ENCODE measurements at places on chromosomes 13 and 19.
A peak's percentile ranks its signal among the peaks of the same experiment; 100 is the strongest.

GRCh38 chr19:56106397-56106849 lies 14.7 kb downstream of the ZNF787 start:
- DNase-seq: no peak

- no peak for DNase-seq
Observed at GRCh38 chr13:30042891-30043630, 192.6 kb upstream of the UBL3 start.

GRCh38 chr19:7512400-7512851 lies 3.5 kb upstream of the ZNF358 start:
- no peak for DNase-seq

GRCh38 chr13:42355092-42355485 lies 83.1 kb downstream of the AKAP11 start:
- DNase-seq: peak; percentile 60

DNA sequence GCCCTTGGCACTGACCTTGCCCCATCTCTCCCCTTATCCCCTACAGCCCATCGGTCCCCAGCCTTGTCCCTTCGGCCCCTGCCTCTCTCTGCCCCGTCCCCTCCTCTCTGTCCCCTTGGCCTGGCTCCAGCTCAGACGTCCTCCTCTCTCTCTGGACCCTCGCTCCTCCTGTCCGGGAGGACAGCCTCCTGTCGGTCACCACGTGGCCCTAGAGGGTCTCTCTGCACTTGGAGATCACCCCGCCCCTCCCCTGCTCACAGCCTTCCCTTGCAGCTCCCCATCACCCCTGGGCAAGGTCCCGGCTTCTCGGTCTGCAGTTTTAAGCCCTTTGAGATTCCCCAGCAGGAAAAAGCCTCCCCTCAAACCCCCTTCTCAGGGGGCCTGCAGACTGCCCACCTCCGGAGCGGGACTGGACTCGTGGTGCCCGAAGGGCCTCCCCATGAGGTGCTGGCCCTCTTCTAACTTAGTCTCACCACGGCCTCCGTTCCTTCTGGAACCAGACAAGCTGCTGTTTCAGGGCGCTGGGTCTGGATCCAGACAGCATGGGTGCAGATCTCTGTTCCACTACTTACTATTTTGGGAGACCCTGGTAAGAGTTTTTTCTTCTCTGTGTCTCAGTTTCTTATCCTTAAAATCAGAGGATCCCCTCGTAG lies 3.3 kb upstream of the KLK15 start:
- no peak for DNase-seq

GRCh38 chr13:97411984-97412383 lies 22.0 kb upstream of the RAP2A start:
- DNase-seq: no peak

- DNase-seq: no peak
Observed at GRCh38 chr13:33541456-33541855, 255.9 kb upstream of the STARD13 start.

DNA sequence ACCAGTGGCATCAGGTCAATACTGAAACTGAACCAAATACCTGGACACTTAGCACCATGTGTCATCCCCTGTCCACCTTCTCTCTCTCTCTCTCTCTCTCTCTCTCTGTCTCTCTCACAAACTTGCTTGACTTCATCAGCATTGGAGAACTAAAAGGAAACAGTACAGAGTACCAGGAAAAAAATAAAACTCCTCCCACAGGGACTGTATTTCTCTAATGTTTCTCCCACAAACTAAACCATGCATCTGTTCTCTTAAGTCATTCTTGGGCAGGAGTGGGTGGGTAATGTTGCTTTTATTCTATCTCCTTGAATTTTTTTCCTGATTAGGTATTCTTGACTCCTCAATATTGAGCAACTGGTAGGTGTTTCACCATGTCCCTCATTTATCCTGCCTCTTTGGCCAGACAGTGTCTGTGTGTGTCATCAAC lies 112.9 kb upstream of the CACNA1A start:
- DNase-seq: no peak

DNA sequence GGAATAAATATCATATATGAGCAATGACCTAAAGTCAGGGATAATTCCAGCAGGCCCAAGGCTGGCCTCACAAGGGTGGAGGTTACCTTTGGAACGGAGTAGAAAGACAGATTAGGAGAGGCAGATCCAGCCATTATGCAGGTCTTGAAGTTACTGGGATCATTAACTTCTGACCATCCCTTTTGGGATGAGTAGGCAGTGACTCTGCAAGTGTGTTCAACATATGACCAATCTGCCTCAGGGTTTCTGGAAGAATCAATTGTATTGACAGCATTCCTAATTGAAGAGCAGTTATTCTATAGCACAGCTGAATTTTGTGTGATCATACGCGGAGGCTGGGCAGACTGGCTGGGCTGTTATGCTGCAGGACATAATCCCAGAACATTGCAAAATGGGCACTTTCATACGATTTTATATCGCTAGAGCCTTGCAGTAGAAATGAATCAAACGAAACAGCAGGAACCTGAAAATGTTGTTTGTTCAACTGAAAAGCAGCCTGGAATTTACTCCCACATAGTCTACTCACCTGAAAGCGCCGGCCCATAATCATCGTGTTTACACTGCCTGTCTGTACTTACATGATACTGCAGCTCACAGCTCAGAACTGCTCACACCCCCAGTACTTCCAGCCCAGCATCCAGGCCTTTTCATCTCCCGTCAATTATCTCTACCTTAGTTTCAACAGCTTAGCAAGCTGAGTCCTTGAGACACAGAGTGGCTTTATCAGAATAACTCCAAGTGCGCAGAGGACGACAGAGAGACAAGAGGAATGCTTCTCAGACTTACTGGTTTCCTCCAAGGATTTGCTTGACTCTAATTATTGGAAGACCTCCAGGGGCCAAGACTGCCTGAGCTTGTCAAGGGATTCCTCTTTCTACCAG lies 556.1 kb downstream of the EFNB2 start:
- DNase-seq: no peak

DNA sequence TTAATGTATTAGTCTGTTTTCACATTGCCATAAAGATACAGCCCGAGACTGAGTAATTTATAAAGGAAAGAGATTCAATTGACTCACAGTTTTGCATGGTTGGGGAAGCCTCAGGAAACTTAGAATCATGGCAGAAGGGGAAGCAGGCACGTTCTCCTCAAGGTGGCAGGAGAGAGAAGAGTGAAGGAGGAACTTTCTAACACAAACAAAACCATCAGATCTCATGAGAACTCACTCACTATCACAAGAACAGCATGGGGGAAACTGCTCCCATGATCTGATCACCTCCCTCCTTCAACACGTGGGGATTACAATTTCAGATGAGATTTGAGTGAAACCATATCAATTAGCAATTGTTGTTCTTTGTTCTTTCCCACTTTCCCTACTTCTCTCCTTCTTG lies 689.0 kb upstream of the SLITRK1 start:
- DNase-seq: no peak

GRCh38 chr13:34767778-34768177 lies 174.3 kb upstream of the NBEA start:
- DNase-seq: no peak

GRCh38 chr13:33918199-33918932 lies 100.4 kb downstream of the RFC3 start:
- no peak for DNase-seq

DNA sequence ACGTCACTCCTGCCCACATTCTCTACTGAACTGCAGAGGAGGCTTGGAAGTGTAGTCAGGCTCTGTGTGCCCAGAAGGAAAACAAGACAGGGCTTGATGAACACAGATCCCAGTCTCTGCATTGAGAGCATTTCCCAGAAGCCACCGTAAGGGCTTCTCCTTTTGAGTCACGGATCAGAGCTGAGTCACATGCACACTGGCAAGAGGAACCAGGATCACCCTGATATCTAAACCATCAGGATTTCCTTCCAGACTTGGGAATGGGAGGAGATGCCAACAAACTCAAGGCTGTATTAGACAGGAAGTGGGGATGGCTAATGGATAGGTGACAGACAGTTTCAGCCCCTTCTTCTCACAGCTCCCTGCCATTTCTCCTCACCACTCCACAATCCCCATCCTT lies 17.7 kb upstream of the FBXO17 start:
- DNase-seq: no peak

- peak; percentile 19 for DNase-seq
Observed at GRCh38 chr13:99655351-99656091, 154.2 kb downstream of the TM9SF2 start.

DNA sequence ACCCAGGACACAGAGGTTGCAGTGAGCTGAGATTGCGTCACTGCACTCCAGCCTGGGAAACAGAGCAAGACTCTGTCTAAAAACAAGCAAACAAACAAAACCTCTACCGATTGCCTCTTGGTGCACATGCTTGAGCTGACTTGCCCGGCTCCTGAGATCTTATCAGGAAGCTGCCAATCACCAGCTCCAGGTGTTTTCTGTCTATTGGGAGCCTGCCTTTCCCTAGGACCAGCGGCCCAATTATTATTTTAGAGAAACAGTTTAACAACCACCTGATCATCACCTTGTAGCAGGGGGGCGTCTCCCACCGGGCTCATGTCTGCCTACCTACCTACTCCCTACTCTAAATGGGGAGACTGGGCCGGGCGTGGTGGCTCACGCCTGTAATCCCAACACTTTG lies 10.8 kb downstream of the CLEC4M start:
- DNase-seq: no peak

GRCh38 chr19:34126966-34127365 lies 45.3 kb upstream of the LSM14A start:
- no peak for DNase-seq

GRCh38 chr19:3224346-3225168 lies at the start of gene CELF5:
CELF5 (plus strand) TSS chr19:3224661; CDS start chr19:3224740, 79 bp downstream.
- DNase-seq: peak; percentile 51

- DNase-seq: no peak
Observed at GRCh38 chr13:59663707-59664106, 500.0 kb downstream of the DIAPH3 start.

DNA sequence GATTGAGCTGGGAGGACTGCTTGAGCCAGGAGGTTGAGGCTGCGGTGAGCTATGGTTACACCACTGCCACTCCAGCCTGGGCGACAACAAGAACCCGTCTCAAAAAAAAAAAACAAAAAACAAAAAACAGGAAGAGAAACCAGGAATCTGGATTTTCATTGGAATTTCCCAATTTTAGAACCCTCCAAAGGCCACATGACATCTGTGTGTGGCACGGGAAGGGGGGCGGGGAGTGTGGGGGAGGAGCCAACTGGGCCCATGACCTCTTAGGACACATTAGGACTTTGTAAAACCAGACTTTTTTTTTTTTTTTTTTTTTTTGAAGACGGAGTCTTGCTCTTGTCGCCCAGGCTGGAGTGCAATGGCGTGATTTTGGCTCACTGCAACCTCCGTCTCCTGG lies 21.2 kb upstream of the MYDGF start:
- DNase-seq: no peak

DNA sequence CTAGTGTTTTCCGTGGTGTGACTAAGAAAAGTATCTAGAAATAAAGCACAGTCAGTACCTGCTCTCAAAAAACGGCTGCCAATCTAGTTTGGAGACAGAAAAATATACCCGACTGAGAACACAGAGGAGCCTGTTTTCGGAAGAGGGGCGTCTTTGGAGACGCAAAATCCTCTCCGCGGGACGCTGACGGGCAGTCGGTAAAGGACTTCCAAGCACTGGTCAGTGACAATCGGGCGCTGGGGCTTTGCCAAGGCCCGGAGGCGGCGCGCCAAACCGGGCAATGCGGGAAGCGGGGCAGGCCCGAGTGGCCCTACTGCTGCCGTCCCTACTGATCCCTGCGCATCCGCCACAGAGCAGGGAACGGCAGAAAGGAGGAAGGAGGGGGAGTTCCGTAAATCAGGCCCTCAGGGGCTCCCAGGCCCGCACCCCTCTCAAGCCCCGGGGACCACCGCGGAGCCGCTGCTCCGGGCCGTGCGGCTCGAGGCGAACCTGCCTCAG lies 588 bp upstream of the DPY19L3 start:
- peak; percentile 7 for DNase-seq

DNA sequence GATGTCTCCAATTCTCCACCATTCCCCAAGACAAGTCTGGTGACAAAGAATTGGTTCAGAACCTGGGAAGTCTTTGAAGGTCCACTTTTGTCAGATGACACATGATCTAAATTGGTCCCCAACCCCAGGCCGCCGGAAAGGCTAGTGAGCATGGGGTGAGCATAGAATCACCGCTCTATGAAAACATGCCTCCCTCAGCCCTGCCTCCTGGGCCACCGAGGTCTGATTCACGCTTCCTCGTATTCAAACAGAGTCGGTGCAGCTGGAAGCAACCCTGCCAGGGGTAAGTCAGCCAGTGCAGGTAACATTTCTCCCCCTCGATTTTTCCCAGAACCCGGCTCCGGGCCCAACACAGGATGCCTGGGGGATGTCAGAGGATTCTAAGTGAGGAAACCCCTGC lies 33.9 kb upstream of the KLF2 start:
- no peak for DNase-seq

GRCh38 chr13:114131583-114132418 lies 622 bp downstream of the RASA3 start:
- DNase-seq: peak; percentile 34

DNA sequence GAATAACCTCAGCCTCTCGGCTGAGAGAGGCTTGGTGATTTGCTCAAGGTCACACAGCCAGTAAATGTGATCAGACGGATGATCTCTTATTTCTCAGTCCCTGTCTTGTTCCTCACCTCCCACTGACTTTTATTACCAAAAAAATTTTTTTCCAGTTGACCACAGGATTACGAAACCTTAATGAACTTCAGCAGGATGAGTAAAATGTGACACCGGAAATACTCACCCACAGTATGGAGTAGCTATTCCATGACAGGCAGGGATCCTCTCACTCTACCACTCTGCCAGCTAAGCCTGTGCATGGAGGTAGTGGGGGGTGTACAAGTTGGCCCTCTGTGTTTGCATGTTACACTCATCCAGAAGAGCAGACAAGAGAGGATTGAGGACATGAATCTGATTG lies 916.4 kb downstream of the UQCRFS1 start:
- no peak for DNase-seq

GRCh38 chr19:46898731-46899130 lies 37.9 kb downstream of the ARHGAP35 start:
- no peak for DNase-seq

DNA sequence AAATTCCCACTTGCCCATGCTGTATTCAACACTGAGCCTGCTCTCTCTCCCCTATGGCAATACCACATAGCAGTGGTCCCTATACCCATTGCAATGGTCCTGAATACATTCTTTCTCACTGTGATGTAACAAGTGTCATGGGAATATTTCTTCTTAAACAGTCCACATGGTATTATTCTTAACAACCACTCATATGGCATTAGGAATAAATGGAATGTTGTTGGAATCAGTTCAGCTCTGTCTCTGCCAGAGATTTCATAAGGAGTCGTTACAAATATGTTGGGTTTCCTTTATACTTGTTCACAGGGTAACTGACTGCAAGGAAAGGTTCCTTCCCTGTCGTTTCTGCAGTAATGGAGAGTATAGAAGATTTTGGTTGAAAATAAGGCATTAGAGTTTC lies 128.3 kb upstream of the SPATA13 start:
- no peak for DNase-seq

GRCh38 chr13:33763021-33763420 lies 54.9 kb upstream of the RFC3 start:
- DNase-seq: no peak

GRCh38 chr19:16342002-16342715 lies 17.5 kb downstream of the KLF2 start:
- DNase-seq: peak; percentile 43

DNA sequence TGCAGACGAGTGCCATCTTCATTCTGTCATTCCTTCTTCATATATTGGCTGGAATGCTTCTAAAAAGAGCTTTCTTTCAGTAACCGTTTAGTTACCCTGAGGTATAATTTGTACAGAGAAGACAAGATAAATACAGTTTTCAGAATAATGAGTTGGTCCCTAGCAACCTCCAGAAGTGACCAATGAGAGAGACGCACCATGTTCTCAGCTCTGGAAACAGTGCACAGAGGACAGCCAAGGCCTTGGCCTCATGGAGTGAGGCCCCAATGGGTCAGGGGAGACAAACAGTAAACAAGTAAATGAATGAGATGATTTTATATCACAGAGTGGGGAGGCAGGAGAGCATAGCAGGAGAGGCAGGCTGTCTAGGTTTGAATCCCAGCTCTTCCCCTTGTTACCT lies 90.7 kb downstream of the DPF1 start:
- DNase-seq: no peak

Measured in activated CD4-positive, alpha-beta T cell treated with anti-CD3 and anti-CD28 coated beads, Interleukin-2, amount 50 U/mL, for 4 hours (primary cell).